ENCODE measurements at places on chromosomes 2 and 18.

GRCh38 chr2:226701052-226701451, 98.6 kb downstream of the IRS1 start:
- no peak for DNase-seq

- no peak for DNase-seq
These were observed 3.5 kb downstream of the EHD3 start for GRCh38 chr2:31237348-31238017.

DNA sequence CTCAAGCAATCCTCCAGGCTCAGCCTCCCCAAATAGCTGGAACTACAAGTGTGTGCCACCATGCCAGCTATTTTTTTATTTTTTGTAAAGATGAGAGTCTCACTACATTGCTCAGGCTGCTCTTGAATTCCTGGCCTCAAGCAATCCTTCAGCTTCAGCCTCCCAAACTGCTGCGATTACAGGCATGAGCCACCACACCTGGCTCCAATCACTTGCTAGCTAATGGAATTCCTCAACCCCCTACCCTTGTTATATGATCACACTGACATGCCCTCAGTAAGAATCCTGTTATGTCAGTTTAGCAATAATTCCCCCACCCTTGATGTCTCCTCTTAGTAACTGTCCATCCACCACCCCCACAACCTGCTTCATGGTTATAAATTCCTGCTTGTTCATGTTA, 12.3 kb downstream of the CHN1 start:
- no peak for DNase-seq

GRCh38 chr2:18047896-18048657, 169.6 kb downstream of the KCNS3 start:
- DNase-seq, result no peak

DNA sequence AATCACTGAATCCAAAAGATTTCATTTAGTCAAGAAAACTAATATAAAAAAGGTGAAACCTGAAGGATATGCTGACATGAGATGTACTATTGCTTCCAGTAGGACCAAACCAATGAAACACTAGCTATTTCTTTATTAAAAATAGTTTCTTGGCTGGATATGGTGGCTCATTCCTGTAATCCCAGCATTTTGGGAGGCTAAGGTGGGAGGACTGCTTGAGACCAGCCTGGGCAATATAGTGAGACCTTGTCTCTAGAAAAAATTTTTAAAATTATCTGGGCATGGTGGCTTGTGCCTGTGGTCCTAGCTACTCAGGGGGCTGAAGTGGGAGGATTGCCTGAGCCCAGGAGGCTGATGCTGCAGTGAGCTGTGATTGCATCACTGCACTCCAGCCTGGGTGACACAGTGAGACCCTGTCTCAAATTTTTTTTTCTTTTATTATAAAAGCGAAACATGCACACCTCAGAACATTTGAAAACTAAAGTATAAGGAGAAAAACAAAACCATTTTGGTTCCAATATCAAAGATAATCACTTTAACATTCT, 266.2 kb downstream of the TGIF1 start:
- no peak for DNase-seq

DNA sequence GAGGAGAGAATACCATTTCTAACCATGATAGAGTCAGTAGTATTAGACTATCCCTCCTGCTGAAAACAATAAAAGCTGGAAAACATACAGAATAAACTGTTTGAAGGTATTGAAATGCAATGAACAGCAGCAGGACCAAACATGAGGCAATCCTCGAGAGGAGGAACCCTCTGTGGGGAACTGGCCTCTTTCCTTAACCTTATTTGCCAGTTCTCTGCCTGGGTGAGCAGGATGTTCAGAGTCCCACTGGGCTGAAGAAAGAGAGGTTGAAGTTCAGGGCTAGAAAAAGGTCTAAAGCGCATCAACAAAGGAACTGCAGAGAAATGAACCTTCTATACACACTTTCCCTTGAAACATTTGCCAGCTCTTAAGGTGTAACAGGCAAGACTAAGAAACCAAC, 79.8 kb upstream of the FHL2 start:
- DNase-seq, result no peak

DNA sequence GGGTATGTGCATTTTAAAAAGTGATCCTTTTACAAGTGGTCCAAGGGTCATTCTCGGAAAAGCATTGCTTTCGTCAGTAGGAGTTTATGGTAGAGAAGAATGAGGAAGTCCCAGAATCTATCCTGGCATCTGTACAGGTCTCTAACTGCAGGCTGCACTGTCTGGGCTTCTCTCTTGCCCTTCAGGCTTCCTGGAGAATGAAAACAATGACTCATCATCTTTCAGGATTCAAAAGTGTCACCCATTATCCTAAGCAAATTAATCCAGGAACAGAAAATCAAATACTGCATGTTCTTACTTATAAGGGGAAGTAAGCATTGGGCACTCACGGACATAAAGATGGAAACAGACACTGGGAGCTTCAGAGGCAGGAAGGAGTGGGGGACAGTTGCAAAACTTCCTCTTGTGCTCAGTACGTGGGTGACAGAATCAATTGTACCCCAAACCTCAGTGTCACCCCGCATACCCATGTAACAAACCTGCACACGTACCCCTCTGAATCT, 60.2 kb upstream of the TXNDC2 start:
- no peak for DNase-seq
